ENCODE measurements at places on chromosomes 13 and 19. TPM values are rescaled to one million over a fixed set of nuclear protein-coding genes. Genes with fewer than 3 reads are reported as not detected.

Gene EDNRB
- 6.2 TPM for polyA plus RNA-seq

Gene OR7A5
- 0.01 TPM for polyA plus RNA-seq

Gene ZSWIM9
- 4.7 TPM for polyA plus RNA-seq

Gene HCST
- 3.5 TPM for polyA plus RNA-seq

Gene OR7D2
- polyA plus RNA-seq, result 0.09 TPM

Gene CA11
- 9.2 TPM for polyA plus RNA-seq

Gene FFAR1
- not detected for polyA plus RNA-seq

Gene CLEC17A
- not detected for polyA plus RNA-seq

Gene IFNL1
- not detected for polyA plus RNA-seq

Gene B3GNT3
- polyA plus RNA-seq, result not detected

Gene YJEFN3
- 1.00 TPM for polyA plus RNA-seq

Gene ZNF284
- 0.82 TPM for polyA plus RNA-seq

Gene SPIB
- polyA plus RNA-seq, result 0.05 TPM

Gene PLIN4
- polyA plus RNA-seq, result 29.0 TPM

Gene ASF1B
- 1.0 TPM for polyA plus RNA-seq

Gene POGLUT2
- polyA plus RNA-seq, result 1.4 TPM

Gene DCLK1
- polyA plus RNA-seq, result 2.3 TPM
